Ovary (tissue), 10 donors: ENCODE measurements at places on chromosomes 7 and 10.

DNA sequence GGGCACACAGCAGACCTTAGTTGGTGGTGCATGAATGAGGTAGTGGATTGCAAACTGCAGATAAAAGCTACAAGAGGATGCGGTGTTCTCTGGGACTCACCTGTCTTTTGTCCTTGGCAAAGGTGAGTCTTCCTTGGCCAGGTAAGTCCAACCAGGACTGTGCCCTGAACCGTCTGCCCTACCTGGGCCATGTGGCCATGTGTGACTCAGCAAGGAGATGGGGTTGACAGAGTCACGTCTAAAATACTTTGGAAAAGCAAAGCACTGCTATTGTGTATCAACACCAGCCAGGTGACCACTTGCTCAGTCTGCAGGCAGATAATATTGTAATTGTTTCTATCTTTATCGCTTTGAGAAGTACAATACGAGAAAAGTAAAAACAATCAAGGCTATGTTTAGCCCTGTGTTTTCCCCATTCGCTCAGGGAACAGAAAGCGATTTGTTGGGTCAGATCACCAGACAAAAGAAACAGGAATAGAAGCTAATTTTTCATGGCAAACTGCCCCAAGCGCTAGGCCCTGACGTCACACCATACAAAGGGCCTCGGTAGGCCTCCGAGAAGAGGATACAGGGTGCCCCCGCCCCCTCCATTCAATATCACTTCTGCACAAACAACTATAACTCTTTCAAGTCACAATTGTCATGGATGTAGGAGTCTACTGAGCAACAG lies 57.3 kb downstream of the FAM53B start:
- no peaks in the 10 kb centered on the region for H3K27me3 ChIP-seq
- no peak for DNase-seq
- peaks cover 10% of the 10 kb centered on the region for H3K4me1 ChIP-seq
- no peaks in the 10 kb centered on the region for H3K36me3 ChIP-seq

DNA sequence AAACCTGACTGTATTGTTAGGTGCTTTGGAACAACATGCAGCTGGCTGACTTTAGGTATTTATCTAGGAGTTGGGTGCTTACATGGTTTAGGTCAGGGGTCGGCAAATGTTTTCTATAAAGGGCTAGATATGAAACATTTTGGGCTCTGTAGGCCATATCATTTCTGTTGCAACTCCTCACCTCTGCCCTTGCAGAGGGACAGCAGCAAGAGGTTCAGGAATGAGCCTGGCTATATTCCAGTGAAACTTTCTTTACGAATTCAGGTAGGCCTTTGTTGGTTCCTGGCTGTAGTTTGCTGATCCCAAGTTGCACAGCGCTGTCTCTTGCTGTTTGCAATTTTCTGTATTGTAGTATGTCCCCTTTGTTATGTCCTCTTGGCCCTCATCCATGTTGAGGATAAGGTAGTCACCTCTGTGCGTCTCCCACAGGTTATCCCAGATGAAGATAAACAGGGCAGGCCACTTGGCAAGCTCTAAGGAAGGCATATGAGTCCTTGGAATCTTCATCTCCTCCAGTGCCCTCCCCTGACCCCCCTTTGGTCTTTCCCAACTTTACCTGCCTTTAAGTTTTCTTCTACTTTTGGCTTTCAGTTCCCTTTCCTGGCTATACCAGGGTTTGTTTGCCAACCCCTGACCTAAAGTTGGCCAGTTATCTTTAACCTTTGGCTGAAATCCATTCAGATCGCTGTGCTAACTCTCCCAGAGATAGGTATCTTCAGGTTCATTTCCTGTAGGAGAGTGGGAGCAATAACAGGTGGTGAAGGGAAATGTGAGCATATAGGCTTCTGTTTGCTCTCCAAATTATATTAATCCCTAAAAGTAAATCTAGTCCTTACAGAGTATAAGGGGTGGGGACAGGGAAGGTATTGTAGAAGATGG lies 36.1 kb downstream of the SGPL1 start:
- peaks cover 2% of the 10 kb centered on the region for H3K4me1 ChIP-seq
- no peaks in the 10 kb centered on the region for H3K27me3 ChIP-seq
- H3K4me3 ChIP-seq: no peak overlapping the region
- H3K36me3 ChIP-seq: no peaks in the 10 kb centered on the region

DNA sequence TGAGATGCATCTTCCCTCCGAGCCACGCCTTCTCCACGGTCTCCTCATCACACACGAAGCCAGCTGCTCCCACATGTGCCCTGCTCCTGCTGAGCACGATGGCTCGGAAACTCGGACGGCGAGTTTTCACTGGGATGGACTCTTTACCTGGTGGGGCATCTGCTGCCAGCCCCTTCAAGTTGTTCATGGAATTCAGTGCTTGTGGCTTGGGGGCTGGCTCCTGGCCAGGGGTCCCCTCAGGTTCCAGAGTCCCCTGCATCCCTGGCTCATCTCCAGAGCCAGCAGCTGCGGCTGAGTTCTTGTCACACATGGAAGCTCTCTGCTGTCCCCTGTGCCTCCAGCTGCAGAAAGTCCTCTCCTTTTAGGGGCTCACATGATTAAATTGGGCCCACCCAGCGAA lies 654.0 kb downstream of the SDK1 start:
- DNase-seq: no peak
- no peaks in the 10 kb centered on the region for H3K4me1 ChIP-seq
- H3K27ac ChIP-seq: no peak overlapping the region
- H3K27me3 ChIP-seq: no peaks in the 10 kb centered on the region
- H3K36me3 ChIP-seq: no peaks in the 10 kb centered on the region

- no peak overlapping the region for H3K27ac ChIP-seq
- H3K4me3 ChIP-seq: no peak overlapping the region
- H3K36me3 ChIP-seq: no peaks in the 10 kb centered on the region
- H3K4me1 ChIP-seq: peaks cover under 1% of the 10 kb centered on the region
- no peak for DNase-seq
These were observed 33.4 kb upstream of the SLC39A12 start for GRCh38 chr10:17918187-17918903.

- no peak overlapping the region for H3K4me3 ChIP-seq
- H3K4me1 ChIP-seq: no peaks in the 10 kb centered on the region
- peak; percentile 20 for DNase-seq
- H3K36me3 ChIP-seq: no peaks in the 10 kb centered on the region
- H3K27ac ChIP-seq: no peak overlapping the region
These were observed 139.4 kb downstream of the EPC1 start for GRCh38 chr10:32207544-32207943.

GRCh38 chr7:101941481-101942383 lies 124.3 kb downstream of the CUX1 start:
- no peaks in the 10 kb centered on the region for H3K36me3 ChIP-seq
- peak; percentile 54 for DNase-seq
- H3K4me3 ChIP-seq: no peak overlapping the region
- no peaks in the 10 kb centered on the region for H3K27me3 ChIP-seq

GRCh38 chr7:102918845-102919244 lies 6.0 kb downstream of the LRRC17 start:
- DNase-seq: no peak
- peaks cover 10% of the 10 kb centered on the region for H3K4me1 ChIP-seq
- no peak overlapping the region for H3K4me3 ChIP-seq
- H3K27ac ChIP-seq: peak overlapping the region; percentile 46

- H3K27ac ChIP-seq: peak overlapping the region; percentile 40
- no peak overlapping the region for H3K4me3 ChIP-seq
- no peaks in the 10 kb centered on the region for H3K4me1 ChIP-seq
- no peaks in the 10 kb centered on the region for H3K36me3 ChIP-seq
- no peaks in the 10 kb centered on the region for H3K27me3 ChIP-seq
These were observed 31.6 kb upstream of the FOXK1 start for GRCh38 chr7:4650433-4651047.

DNA sequence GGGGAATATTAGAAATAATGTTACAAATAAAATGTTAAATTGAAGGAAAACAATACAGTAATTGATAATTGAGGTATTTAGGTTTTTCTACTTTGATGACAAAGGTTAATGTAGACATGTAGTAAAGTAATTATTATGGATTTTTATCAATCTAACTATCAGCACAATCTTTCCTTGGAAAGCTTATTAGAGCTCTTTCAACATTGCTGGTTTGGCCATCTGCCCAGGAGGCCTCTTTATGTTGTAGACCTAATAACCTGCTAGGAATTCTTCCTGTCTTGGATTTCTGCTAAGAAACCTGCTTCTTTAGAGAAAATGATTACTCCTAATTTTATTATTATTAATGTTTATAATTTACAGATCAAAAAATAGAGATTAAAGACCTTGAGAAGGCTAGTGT lies 78.9 kb downstream of the CHRM2 start:
- DNase-seq: no peak
- no peaks in the 10 kb centered on the region for H3K36me3 ChIP-seq
- no peaks in the 10 kb centered on the region for H3K4me1 ChIP-seq

DNA sequence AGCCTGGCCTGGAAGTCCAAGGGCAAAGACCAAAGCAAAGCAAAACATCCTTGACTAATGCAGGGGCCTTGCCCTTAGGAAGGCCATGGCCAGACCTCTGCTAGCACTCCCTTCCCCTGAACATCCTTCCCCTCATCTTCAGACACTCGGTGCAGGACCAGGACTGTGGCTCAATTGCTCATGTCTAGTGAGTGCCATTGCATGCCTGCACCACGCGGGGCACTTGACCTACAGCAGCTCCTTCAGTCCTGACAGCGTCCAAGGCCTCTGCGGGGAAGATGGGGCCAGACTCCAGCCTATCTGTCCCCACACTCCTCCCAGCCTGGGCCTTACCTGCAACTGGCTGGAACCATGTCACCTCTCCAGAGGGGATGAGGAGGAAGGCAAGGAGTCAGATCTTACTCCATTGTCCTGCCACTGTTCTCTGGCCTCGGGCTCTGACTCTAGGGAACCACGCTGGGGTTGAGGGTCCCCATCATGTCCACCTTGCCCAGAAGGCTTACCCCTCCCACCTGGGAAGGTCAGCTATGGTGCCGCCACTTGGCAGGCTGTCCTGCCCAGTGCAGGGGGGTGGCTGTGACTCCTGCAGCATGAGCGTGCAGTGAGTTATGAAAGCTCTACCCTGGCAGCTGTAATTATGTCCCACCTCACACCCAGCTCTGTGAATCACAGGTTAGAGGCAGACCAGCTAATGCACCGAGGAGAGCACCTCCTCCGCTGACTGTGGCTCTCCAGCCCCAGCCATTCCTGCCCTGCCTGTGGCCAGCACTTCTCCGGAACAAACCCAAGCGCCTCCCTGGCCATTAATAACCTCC lies 16.1 kb downstream of the DRGX start:
- H3K4me1 ChIP-seq: no peaks in the 10 kb centered on the region
- H3K27ac ChIP-seq: no peak overlapping the region
- no peaks in the 10 kb centered on the region for H3K27me3 ChIP-seq
- H3K36me3 ChIP-seq: no peaks in the 10 kb centered on the region
- DNase-seq: no peak

DNA sequence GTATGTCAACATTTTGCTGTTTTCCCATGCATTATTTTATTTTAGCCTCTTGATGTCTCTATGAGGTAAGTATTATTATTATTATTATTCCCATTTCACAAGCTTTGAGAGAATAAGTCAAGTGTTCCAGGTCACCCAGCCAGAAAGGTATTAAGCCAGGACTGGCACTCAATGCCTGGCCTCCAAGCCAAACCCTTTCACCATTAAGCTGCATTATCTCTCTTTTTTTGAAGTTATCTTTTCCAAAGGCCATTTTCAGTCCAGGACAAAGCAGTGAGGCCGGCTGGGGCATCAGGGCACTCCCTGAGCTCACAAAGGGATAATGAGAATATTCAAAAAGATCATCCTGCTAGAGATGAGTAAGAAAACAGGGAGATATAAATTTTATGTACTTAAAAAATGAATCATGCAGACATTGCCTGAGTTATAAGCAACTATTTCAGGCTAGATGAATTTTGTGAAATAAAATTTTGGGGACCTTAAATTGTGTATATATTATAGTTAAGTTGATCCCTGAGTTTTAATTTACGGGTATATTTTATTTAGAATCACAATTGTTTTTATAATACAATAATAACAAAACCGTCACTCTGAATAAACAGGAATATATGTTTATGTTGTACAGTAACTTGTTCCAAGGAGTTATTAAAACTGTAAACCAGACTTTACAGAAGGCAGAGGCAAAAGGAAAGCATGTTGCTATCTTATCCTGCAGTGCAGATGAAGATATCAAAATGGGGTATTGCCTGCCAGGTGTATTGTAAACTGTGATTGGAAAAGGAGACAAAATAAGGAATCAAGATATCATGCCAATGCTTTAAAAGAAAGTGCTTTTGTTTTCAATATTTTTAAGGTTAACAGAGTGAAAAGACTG lies 51.3 kb upstream of the CAV2 start:
- H3K27ac ChIP-seq: no peak overlapping the region
- H3K4me3 ChIP-seq: no peak overlapping the region
- DNase-seq: no peak
- peaks cover 4% of the 10 kb centered on the region for H3K4me1 ChIP-seq

DNA sequence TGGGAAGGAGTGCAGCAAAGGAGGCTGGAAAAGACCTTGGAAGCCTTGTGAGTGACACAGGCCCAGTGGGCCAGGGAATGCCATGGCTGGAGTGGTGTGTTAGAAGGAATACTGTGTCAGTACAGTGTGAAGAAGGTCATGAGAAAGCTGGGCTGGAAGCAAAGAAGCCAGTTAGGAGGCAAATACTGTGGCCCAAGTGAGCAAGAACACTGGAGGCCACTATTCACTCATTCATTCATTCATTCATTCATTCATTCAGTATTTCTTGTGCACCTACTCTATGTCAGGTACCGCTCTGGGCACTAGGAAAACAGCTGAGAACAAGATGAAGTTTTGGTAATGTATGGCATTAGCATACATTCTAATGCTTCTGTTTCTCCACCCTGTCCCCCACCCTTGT lies 9.6 kb downstream of the CRTAC1 start:
- H3K27ac ChIP-seq: no peak overlapping the region
- H3K4me3 ChIP-seq: no peak overlapping the region
- no peaks in the 10 kb centered on the region for H3K36me3 ChIP-seq
- DNase-seq: no peak

DNA sequence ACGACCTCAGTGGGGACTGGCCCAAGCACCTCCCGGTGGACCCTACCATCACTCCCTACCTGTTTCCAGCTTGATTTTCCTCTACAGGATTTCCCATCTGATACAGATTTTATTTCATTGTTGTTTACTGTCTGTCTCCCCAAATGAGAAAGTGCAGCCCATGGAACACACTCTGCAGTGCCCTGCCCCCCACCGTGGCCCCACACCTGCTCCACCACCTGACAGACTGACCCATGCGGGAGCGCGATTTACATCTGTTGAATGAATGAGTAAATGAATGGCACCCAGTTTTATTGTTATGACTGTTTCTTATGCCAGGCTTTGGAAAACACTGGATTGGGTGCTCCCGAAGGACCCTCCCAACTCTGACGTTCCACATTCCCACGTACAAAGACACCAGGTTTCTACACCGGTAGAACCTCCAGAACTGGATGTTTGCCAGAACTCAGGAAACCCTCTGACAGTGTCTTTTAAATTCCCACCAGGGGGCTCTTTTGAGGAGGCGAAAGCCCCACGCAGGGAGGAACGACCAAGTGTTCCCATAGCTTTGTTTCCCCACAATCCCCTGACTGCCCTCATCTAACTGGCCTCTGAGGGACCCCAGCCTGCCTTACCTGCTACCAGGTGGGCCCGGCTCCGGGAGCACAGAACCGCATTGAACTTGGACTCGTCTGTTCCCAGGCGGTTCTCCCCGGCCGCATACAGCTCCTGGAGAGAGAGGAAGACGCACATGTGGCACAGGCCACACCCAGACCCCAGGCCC lies 29.0 kb downstream of the PLAC9 start:
- H3K4me1 ChIP-seq: peaks cover 11% of the 10 kb centered on the region
- no peak overlapping the region for H3K27ac ChIP-seq
- H3K4me3 ChIP-seq: no peak overlapping the region

GRCh38 chr7:49855281-49855980 lies 82.0 kb downstream of the VWC2 start:
- no peak for DNase-seq
- H3K4me1 ChIP-seq: no peaks in the 10 kb centered on the region
- H3K27me3 ChIP-seq: no peaks in the 10 kb centered on the region
- no peaks in the 10 kb centered on the region for H3K36me3 ChIP-seq

- H3K27me3 ChIP-seq: no peaks in the 10 kb centered on the region
- no peaks in the 10 kb centered on the region for H3K4me1 ChIP-seq
- no peak for DNase-seq
These were observed 158.8 kb upstream of the LYZL2 start for GRCh38 chr10:30788307-30788706.
